ENCODE measurements at places on chromosomes 16 and 17. TPM values are rescaled to one million over a fixed set of nuclear protein-coding genes. Genes with fewer than 3 reads are reported as not detected.

DNA sequence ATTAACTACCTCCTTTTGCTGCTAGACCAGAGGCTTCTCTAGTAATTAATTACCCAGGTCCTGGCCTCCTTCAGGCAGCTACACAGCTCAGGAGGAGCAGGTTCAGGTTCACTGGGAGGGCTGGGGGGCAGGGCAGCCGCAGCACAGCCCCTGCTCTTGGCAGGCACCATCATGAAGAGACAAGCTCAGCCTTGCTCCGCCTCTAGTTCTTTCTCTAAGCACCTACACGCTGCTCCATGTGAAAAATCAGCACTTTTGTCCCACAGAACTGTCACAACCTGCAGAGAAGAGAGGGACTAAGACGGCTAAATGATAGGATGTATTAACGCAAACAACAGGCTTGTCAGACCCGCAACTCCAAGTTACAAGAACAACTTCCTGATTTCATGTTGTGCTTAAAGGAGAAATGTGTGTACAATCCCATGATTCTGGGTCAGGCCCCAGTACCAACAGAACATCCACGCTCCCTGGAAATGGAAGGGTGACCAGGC, 53.4 kb downstream of the GRB2 start:
- no peak for DNase-seq

GRCh38 chr17:80025796-80026195, 9.9 kb downstream of the TBC1D16 start:
- DNase-seq = no peak

DNA sequence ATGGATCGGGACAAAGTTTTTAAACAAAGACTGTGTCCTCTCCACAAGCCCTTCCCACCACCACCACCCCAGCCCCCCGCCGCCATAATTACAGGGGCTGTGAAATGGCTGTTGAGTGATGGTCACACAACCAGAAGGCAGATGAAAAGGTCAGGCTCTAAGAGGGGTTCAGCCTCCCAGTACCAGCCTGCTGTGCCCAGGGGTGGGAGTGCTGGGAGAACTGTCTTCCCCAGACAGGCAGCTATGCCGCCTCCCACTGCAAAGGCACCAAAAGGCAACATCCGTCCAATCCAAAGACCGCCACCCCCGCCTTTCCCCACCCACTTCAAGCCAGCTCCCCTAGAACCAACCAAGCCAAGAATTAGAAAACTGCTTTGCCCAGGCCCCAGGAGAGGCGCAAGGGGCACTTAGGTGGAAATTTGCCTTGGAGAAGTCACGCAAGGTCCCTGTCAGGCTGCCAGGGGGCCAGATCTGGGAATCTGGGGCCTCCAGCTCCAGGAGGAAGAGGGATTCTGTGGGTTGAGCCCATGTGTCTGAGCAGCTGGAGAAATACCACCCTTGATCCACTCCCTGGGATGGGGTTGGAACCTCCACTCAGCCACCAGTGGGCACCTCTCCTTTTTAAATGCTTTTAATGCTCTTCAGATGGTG, 14.4 kb downstream of the CARHSP1 start:
- no peak for DNase-seq

DNA sequence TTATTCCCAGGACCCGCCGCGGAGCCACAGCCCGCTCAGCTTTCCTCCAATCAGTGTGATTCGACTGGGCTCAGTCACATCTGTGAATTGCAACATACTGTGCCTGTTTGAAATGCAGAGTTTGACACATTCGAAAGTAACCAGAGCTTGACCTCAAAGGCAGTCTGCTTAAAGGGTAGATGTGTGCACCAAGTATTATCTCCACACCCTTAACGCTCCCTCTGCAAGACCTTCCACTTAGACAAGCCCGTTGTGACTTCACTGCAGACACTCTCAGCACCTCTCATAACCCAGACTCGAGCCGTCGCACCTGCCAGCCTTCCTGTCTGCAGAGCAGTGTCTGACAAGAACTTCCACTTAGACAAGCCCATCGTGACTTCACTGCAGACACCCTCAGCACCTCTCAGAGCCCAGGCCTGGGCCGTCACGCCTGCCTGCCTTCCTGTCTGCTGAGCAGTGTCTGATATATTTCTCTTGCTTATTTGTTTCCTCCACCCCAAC, 3.7 kb downstream of the KLHDC4 start:
- no peak for DNase-seq

GRCh38 chr16:85750827-85751697, at the start of gene C16orf74:
TSS of gene C16orf74 (minus strand) at chr16:85751096. CDS start at chr16:85735217, 15,879 bp downstream.
- DNase-seq = peak; percentile 65

DNA sequence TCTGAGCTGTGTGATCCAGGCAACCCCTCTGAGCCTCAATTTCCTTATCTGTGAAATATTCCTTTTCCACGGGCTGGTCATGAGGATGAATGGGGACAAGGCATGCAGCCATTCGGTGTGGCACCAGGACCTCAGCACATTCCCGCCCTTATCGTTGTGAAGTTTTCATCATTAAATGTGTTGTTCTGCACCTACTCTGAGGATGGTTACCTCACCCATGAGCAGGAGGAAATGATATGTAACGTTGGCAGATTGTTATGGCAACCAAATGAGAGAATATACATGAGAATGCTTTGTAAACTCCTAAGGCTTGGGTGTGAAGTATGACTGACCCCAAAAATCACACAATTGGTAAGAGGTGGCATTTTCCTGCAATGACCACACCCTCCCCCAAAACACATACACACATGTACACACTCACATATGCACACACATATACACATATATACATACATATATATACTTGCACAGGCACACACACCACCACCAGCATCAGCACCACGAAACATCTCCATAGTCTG, 39.5 kb downstream of the SMARCE1 start:
- DNase-seq = peak; percentile 12

DNA sequence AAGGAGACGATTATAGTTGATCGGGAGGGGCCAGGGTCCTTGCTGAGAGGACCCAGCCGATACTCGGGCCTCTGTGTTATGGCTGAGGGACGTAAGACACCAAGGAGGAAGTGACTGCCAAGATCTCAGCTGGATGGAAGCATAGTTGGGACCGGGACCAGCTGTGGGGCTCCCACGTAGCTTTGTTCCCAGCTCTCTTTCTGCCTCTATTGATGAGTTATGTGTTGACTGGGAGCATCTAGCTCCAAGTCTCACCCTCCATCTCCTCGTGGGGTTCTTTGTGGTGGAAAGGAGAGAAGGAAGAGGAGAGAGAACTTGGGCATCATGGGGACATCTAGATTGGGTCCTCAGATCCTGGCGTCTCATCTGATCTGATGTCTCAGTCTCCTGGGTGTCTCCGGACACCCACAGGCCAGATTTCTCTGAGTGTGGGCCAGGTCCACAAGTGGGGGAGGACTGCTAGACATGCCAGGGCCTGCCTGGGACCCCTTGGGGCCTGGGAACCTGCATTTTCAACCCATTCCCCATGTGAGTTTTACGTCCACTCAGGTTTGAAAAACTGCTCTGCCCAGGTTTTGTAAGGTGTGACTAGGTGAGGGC, 1.0 kb downstream of the MGRN1 start:
- no peak for DNase-seq

DNA sequence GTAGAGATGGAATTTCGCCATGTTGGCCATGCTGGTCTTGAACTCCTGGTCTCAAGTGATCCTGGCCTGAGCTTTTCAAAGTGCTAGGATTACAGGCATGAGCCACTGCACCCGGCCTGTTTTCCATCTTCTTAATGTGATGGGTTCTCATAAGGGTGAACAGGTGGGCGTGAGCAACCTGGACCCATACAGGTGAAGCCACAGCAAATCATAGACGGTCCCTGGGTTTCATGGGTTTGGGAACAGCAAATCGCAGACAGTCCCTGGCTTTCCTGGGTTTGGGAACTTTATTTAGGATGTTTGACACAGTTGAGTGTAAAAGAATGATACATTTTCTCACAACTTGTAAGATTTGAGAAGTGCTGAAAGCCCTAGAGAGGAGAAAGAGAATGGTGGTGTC, 12.9 kb upstream of the MEIOB start:
- no peak for DNase-seq

DNA sequence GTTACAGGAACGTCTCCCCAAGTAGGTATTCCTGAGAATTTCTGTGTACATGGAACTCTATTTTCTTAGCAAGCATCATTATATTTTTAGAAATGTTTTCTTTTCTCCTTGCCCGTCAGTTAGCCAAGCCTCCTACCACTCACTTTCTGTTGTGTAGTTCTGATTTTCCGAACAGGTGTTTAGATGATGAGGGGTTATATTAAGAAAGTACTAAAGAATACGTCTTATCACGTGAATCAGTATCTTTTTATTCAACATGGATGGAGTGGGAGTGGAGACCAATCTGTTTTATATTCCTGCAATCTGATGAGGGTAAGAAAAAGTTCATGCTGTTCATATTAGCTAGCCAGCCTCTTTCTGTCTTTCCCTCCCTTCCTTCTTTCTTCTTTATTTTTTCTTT, 29.4 kb downstream of the MSI2 start:
- DNase-seq = no peak

- no peak for DNase-seq
Observed at GRCh38 chr16:51407921-51408320, 256.9 kb upstream of the SALL1 start.

GRCh38 chr17:79936641-79937381, 97.6 kb upstream of the CBX4 start:
- no peak for DNase-seq

DNA sequence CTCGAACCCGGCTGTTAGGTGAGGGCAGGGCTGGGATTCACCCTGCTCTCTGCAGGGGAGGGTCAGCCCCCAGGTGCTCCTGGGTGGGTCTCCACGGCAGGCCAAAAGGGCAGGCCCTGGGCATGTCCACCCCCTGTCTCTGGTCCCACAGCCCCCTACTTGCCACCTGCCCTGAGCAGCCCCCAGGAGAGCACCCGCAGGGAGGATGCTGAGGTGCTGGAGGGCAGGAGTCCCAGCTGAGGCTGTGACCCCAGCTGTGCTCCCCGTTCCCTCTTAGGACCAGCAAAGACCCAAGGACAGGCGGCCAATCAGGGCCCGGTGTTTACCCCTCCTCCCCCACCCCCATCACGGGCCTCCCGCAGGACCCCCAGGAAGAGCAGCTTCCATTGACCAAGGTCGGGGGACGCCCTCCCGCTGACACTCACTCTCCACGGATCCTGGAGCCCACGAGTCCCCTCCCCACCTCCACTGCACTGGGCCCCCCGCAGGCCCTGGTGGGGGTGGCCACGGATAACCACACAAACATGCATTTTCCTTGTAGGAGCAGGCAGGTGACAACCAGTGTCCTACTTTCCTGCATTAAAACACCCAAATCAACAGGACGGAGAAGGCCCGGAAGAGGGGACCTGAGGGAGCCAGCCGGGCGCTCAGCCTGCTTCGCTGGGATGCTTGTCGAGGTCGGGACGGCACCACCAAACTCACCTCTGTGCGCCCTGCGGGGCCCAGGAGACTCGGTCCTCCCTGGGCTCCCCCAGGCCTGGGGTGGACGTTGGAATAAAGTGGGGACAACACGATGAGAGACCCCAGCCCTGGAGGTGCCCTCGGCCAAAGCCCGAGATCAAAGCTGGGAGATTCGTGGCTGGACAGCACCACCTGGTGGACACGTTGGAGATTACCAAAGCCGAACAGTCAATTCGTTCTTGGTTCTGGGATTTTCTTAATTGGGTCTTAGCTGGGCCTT, 22.5 kb upstream of the ENPP7 start:
- peak; percentile 16 for DNase-seq

DNA sequence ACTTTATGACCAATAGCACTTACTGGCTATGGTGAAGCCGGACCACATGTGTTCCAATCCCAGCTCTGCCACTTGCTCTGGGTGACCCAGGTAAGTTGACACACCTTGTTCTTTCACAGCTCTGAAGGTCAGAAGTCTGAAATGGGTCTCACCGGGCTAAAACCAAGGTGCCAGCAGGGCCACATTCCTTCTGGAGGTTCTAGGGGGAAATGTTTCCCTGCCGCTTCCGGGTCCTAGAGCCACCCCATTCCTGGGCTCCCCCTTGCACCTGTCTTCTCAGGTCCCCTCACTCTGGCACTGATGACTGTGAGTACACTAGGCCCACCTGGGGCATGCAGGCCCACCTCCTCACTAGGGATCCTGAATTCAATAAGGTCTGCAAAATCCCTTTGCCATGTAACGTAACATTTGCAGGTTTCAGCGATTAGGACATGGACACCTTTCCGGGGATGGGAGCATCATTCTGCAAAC, 11.4 kb downstream of the USP7 start:
- DNase-seq = no peak

DNA sequence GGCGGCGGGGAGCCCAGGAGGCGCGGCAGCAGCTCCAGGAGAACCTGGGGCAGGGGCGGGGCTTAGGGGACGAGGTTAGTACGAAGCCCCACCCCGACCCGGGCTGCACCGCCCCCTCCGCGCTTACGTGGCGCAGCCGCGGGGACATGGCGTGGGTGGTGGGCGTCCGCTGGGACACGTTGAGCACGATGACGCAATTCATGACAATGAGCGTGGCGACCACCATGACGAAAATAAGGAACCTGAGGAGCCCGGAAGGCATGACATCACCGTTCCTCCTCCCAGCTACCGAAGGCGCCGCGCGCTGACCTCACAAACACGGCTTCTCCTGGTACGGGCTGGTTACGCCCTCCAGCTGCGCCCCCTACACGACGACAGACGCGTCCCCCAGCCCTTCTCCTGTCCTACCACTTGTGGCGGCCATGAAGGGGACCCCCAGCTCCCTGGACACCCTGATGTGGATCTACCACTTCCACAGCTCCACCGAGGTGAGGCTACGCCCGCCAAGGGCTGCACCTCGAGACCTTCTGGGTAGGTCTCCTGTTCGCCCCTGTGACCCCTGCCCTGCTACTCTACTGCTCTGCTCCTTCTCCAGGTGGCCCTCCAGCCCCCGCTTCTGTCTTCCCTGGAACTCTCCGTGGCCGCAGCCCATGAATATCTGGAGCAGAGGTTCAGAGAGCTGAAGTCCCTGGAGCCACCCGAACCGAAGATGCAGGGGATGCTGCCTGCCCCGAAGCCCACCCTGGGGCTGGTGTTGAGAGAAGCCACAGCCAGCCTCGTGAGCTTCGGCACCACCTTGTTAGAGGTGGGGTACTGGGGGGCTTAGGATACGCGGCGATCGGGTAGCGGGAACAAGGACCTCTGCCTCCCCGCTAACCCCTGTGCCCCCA, at the start of gene C17orf107:
Gene C17orf107 (plus strand): TSS at position 196 of the 890 bp plus-strand sequence. CDS start 227 bp downstream, at position 423.
- peak; percentile 88 for DNase-seq

GRCh38 chr17:13480877-13481276, 120.9 kb downstream of the HS3ST3A1 start:
- DNase-seq = no peak

DNA sequence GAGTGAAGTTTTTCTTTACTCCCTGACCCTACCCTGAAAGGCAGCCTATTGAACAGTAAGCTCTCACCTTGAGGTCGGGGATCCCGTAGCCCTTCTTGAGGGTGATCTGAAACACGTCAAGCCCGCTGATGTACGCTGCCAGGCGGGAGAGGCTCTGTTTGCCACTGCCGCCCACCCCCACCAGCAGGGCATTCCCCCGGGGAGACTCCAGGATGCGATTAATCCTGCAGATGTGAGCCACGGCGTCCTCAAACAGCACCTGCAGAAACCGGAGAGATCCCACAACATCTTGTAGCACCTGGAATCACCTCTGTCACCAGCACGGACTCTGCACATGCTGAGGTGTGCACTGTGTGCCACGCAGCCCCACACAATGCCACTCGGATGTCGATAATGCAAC, 96.8 kb downstream of the PGS1 start:
- no peak for DNase-seq

Gene SPEM2
- total RNA-seq = not detected

Gene RUNDC3A
- total RNA-seq = 0.25 TPM

Gene BAIAP3
- 1.6 TPM for total RNA-seq

Gene MYCBPAP
- 0.13 TPM for total RNA-seq

Gene ARL16
- 28.2 TPM for total RNA-seq

Gene MARCHF10
- total RNA-seq = not detected

Gene TMEM235
- total RNA-seq = under 0.01 TPM

Gene SLC12A3
- not detected for total RNA-seq

Gene MYH8
- total RNA-seq = not detected

Gene ST6GALNAC2
- 0.25 TPM for total RNA-seq

Gene ASGR1
- 14.8 TPM for total RNA-seq

Gene TCAP
- 0.51 TPM for total RNA-seq

Gene APOH
- not detected for total RNA-seq

Gene PDF
- 10.1 TPM for total RNA-seq
